ENCODE measurements at places on chromosomes 1 and 21.

GRCh38 chr1:93817819-93818569, 61.0 kb downstream of the DNTTIP2 start:
- no peak for DNase-seq

DNA sequence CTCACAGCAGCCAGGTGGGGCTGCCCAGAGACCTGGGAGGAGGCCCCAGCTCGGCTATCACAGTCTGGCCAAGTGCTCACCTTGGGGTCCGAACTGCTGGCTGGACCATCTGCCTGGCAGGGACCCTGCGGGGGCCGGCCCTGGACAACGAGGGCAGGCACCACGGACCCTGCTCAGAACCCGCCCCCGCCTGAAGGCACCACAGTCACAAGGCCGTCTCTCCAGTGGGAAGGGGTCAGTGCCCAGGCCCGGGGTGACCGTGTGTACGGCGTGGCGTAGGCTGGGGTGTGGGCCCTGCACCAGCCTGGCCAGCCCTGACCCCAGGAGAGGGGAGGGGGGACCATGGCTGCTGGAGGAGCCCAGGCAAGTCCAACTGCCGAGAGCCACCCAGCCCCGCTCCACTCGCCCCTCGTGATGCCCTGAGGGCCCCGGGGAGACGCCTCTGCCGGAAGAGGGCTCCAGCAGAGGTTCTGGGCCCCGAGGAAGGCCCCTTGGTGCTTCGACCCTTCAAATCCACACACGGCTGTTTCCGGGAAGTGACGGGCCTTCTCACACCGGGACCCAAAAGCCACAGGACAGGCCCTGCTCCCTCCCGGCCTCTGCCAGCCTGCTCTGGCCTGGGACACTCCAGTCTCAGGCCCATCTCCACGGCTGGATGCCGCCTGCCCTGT, 11.2 kb upstream of the RNF223 start:
- DNase-seq: no peak

DNA sequence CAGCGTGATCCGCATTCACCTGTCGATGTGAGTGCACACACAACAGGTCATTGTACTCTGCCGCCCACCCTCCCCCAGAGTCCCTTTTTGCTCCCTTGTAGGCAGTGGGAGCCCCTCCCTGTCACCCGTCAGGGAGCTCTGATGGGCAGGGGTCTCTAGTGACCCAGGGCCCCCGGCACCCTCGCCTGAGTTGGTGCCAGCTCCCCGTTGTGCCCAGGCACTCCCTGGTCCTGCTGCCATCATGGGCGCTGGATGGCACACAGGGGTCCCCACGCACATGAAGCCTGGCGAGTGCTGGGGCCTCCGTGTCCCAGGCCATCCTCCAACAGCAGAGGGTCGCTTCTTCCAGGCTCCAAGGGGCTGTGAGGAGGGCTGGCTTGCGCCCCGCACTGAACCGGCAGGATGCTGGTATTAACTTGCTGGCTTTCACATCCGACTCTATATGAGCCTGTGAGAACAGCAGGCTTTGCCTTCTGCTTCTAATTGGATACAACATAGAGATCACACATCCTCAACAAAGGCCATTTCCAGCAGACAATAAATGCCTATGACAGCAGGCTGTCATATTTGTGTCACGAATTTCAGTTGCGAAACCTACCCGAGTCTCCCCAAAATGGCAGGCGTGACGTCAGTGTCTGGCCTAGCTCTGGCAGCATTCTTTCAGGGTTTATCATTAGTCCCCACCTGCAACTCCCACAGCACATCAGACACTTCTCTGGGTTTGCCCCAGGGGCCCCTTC, 35.4 kb downstream of the KIAA1614 start:
- DNase-seq: no peak

DNA sequence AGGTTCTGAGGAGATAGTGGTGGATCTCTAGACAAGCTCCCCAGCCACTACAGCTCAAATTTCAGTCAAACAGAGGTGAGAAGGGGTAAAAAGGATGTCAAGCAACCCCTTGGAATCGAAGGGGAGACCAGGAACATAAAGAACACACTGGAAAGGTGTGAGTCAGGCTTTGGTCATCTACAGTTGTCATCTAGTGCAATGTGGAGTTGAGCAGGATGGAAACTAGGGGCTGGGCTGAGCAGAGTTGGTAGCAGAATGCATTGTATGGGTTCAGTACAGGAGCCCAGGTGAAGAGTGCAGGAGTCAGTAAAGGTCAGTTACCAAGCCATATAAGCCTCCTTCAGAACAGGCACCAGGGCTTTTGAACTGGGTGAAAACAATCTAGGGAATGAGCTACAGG, 52.7 kb upstream of the VAV3 start:
- no peak for DNase-seq

DNA sequence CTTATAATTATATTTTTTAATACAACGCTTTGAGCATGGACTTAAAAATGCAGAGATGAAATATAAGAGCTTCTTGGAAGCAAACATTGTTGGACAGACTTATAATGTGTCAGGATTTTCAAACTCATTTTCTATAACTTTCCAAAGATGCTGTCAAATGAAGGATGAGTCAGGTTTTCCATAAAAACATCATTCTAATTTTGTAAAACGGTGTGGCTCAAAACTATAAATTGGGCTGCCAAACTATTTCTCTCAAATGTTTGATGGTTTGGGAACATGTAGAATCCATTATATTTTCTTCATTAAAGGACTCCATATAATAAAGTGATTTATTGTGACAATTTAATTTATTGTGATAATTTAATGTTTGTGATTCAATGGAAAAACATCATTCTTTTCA, 511.2 kb downstream of the USP25 start:
- no peak for DNase-seq

- DNase-seq: no peak
Observed at GRCh38 chr1:217196616-217197015, 434.3 kb downstream of the GPATCH2 start.

DNA sequence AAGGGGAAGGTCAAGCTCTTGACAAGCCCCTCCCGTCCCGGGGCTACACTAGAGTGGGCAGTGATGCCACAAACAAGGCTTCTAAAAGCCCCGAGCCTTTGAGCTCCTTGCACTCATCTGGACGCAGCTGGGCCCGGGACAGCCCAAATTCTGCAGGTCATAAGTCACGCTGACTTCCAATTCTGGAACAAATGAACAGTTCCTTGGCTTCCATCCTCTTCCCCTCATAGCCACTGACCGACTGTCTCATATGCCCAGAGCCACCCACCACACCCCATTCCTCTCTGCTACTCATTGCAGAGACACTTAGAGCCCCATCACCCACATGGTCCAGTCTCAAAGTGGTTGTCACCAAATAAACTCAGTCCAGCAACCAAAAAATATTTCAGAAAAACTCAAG, 32.8 kb upstream of the PRELP start:
- no peak for DNase-seq

DNA sequence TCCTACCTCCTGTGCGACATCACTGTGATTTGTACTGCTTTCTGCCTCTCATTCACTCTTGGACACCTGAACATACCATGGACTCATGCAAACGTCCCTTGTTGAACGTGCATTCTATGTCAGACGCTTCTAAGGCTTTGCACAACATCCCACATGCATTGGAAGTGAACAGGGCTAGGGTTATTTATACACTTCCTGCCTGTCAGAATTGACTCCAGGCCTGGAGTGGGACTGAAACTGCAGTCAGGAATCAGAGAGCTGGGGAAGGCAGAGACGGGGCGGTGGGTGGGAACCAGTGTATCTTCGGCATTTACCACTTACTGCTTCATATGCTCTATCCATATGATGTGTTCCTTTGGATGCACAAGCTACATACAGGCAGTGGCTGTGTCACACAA, 81.4 kb upstream of the GALNT2 start:
- no peak for DNase-seq

DNA sequence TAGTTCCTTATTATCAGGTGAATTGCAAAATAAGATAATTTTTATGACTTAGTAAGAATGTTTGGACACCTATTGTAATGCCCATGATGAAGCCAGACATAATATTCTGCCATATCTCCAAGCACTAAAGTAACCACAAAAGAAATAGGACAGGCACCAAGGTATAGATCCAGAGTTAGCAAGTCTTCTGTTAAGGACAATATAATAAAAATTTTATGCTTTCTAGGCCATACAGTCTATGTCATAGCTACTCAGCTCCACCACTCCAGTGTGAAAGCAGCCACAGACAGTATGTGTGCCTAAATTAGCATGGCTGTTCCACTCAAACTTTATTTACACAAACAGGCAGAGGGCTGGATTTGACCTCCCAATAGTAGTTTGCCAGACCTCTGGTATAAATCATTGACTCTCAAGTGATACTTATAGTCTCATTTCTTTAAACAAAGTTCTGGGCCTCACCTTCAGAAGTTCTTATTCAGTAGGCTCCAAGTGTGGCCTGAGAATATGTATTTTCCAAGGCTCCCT, 88.3 kb downstream of the SCMH1 start:
- DNase-seq: no peak

- DNase-seq: no peak
Observed at GRCh38 chr1:220655509-220655908, 34.7 kb upstream of the C1orf115 start.

GRCh38 chr1:78145105-78145580, 99.4 kb downstream of the GIPC2 start:
- DNase-seq: peak; percentile 66

- peak; percentile 53 for DNase-seq
Observed at GRCh38 chr1:93672477-93673162, 9.0 kb downstream of the BCAR3 start.

DNA sequence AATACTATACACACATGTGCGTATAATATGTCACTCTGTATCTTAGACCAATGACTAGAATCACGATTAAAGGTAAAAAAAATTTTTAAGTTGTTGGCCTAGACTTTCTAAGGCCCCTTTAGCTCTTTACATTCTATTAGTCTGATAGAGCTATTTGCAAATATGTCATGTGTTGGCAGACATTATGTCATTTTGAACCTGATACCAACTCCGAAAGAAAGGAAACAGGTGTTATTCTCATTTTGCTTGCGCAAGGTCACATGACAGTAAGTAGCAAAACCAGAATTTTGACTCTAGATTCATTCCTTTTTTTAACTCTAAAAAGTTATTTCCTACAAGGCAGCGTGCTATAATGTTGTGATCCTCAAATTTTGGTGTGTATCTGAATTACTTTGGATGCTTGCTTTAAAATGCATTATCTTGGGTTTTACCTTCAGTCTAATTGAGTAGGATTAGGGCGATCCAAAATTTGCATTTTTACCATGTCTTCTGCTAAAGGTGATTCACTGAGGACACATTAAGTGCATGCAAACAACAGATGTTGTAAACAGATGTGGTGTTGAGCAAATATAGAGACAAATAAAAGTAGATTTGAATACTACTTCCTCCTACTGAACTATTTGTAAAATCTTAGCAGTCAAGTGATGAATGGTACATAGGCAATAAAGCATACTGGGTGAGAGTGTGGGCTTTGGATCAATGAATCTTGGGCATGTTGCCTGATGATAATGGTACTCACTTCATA, 63.5 kb upstream of the KIAA1614 start:
- no peak for DNase-seq

DNA sequence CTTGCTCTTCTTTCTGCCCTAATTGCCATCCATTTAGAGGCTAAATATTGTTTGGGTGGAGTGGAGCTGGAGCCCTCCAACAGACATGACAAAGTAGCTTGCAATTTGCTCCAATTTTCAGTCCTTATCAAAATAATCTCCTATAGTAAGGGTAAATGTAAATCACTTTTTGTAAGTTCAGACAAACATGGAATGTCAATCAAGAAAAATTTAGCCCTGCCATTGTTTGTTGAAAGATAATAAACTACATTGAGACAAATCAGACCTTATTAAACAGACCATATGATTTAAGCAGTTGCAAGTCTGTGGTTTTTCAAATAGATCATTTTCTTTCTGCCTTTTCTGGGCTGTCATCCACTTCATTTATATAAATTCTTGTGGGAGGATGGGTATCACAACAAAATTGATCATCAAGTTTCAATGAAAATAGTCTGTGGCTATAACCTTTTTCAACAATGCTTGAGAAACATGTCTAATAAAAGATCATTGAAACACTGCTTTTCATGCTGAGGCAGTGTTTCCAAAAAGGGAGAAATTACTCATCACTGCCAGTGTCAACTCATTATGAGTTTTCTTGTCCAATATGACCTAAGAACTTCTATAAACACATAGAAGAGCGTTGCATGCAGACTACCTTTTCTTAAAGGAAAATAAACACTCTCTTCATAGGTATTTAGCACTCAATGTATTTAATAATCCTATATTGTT, 1152.0 kb upstream of the B3GALT2 start:
- DNase-seq: no peak

- DNase-seq: no peak
Observed at GRCh38 chr21:21737186-21737585, 739.0 kb downstream of the NCAM2 start.

- DNase-seq: no peak
Observed at GRCh38 chr21:41695513-41695912, 71.3 kb downstream of the RIPK4 start.

Measured in adrenal gland (tissue), 19 donors.